ENCODE measurements at places on chromosomes 6 and 20.
A peak's percentile ranks its signal among the peaks of the same experiment; 100 is the strongest.

- no peak overlapping the region for H3K4me3 ChIP-seq
- no peaks in the 10 kb centered on the region for H3K27me3 ChIP-seq
- H3K27ac ChIP-seq: no peak overlapping the region
Observed at GRCh38 chr6:135087803-135088202, 33.2 kb upstream of the HBS1L start.

- DNase-seq: no peak
- no peaks in the 10 kb centered on the region for H3K36me3 ChIP-seq
- H3K4me3 ChIP-seq: no peak overlapping the region
- no peaks in the 10 kb centered on the region for H3K27me3 ChIP-seq
- no peaks in the 10 kb centered on the region for H3K4me1 ChIP-seq
Observed at GRCh38 chr20:63530788-63531160, 6.4 kb downstream of the PTK6 start.

DNA sequence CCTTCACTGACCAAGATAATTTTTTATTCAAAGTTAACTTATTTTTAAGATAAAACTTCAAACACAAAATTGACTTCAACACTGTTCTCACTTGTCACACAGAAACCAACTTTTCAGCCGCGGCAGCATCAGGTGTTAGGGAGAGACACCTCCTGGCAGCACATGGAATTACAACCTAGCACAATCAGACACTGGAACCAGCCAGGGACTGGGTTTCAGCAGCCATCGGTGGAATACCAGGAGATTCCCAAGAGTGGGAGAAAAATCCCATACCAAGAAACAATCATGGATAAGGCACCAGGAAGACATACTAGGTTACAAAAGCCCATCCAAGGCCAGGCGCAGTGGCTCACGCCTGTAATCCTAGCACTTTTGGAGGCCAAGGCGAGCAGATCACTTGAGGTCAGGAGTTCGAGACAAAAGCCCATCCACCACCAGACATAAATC is 70.0 kb downstream of the SNX5 start:
- H3K27me3 ChIP-seq: no peaks in the 10 kb centered on the region
- H3K36me3 ChIP-seq: no peaks in the 10 kb centered on the region
- no peak overlapping the region for H3K4me3 ChIP-seq
- H3K4me1 ChIP-seq: peaks cover 18% of the 10 kb centered on the region
- H3K27ac ChIP-seq: no peak overlapping the region

- no peak for DNase-seq
- no peak overlapping the region for H3K27ac ChIP-seq
- no peaks in the 10 kb centered on the region for H3K36me3 ChIP-seq
- H3K4me1 ChIP-seq: peaks cover 34% of the 10 kb centered on the region
- no peaks in the 10 kb centered on the region for H3K27me3 ChIP-seq
- no peak overlapping the region for H3K4me3 ChIP-seq
Observed at GRCh38 chr6:139572001-139572400, 197.6 kb upstream of the CITED2 start.

DNA sequence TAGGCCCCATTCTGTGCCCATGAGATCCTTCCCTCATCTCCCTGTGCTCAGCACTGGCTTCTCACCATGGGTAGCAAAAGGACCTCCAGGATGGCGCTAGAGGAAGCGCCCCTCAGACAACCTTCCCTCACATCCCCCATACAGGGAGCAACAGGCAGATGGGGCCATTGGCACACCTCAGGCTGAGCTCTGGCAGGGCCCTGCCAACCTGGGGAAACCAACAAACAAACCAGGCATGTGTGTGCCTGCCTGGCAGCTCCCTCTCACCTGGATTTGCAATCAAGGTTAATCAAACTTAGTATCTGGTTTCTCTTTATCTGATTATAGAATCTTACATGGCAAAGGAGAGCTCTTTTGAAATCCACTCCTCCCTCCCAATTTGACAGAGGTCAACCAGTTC is 134.9 kb downstream of the SLC23A2 start:
- no peaks in the 10 kb centered on the region for H3K36me3 ChIP-seq
- H3K27me3 ChIP-seq: no peaks in the 10 kb centered on the region
- H3K4me1 ChIP-seq: no peaks in the 10 kb centered on the region
- H3K4me3 ChIP-seq: no peak overlapping the region

- no peak overlapping the region for H3K27ac ChIP-seq
- H3K4me1 ChIP-seq: peaks cover 11% of the 10 kb centered on the region
- peaks cover 25% of the 10 kb centered on the region for H3K27me3 ChIP-seq
- H3K4me3 ChIP-seq: no peak overlapping the region
- no peaks in the 10 kb centered on the region for H3K36me3 ChIP-seq
- no peak for DNase-seq
Observed at GRCh38 chr20:47927944-47928343, 142.7 kb upstream of the SULF2 start.

GRCh38 chr20:22729180-22729579 is 144.8 kb upstream of the FOXA2 start:
- no peak overlapping the region for H3K4me3 ChIP-seq
- H3K27me3 ChIP-seq: no peaks in the 10 kb centered on the region
- no peaks in the 10 kb centered on the region for H3K36me3 ChIP-seq
- no peak overlapping the region for H3K27ac ChIP-seq
- H3K4me1 ChIP-seq: no peaks in the 10 kb centered on the region

- no peak overlapping the region for H3K4me3 ChIP-seq
- H3K4me1 ChIP-seq: no peaks in the 10 kb centered on the region
- H3K36me3 ChIP-seq: no peaks in the 10 kb centered on the region
- H3K27ac ChIP-seq: no peak overlapping the region
- H3K27me3 ChIP-seq: no peaks in the 10 kb centered on the region
Observed at GRCh38 chr6:6758915-6759654, 170.6 kb downstream of the LY86 start.

- DNase-seq: peak; percentile 98
- peaks cover 45% of the 10 kb centered on the region for H3K4me1 ChIP-seq
- peak overlapping the region; percentile 95 for H3K27ac ChIP-seq
- H3K27me3 ChIP-seq: no peaks in the 10 kb centered on the region
- no peaks in the 10 kb centered on the region for H3K36me3 ChIP-seq
Observed at GRCh38 chr6:3803627-3804468, 45.3 kb upstream of the FAM50B start.

DNA sequence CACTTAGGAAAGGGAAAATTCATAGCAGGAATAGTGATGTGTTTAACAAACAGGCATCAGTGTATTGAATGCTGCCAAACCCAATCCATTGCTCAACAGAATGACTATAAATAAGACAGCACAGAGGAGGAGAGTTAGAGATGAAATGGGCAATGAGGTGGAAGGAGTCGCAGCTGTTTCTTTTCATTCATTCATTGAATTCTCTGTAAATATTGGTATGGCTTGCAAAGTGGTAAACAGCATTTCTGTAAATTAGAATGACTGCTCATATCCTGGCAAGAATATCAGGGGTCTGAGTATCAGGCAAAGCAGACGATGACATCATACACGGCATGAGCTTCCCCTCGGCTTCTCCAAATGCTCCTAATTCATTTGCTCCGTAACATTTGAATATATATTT is 703.6 kb upstream of the SLC35B3 start:
- peak overlapping the region; percentile 46 for H3K27ac ChIP-seq
- H3K4me3 ChIP-seq: peak overlapping the region; percentile 39
- DNase-seq: peak; percentile 59
- no peaks in the 10 kb centered on the region for H3K27me3 ChIP-seq
- peaks cover 29% of the 10 kb centered on the region for H3K4me1 ChIP-seq
- H3K36me3 ChIP-seq: no peaks in the 10 kb centered on the region

GRCh38 chr20:63751471-63752271 is 12.1 kb downstream of the SLC2A4RG start:
- H3K27me3 ChIP-seq: no peaks in the 10 kb centered on the region
- H3K36me3 ChIP-seq: no peaks in the 10 kb centered on the region
- no peaks in the 10 kb centered on the region for H3K4me1 ChIP-seq

DNA sequence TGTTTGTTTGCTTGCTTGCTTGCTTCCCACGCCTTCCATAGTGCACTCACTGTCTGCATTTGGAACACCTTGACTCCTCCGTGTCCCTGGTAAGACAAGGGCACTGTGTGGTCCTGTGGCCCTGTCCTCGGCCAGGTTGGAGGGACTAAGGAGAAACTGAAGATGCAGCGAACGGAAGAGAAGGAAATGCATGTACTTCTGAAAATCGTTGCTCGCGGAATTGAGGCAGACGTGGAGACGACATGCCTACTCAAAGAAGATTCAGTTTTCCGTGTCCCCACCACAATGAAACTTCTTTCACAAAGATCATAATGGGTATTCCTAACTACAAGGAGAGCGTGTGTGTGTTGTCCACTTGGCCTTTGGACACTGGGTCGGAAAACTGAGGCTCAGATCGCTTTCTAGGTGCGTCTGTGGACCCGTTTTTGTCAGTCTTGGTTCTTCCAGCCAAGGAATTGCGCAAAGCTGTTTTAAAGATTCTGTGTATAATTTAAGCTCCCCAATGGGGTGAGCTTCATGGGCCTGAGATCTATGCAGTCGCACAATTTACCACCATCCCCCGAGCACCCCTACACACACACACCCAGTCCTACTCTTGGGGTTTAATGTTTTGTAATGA is 120.4 kb upstream of the ZNF184 start:
- no peak for DNase-seq
- no peaks in the 10 kb centered on the region for H3K36me3 ChIP-seq
- no peaks in the 10 kb centered on the region for H3K4me1 ChIP-seq
- H3K27ac ChIP-seq: no peak overlapping the region

DNA sequence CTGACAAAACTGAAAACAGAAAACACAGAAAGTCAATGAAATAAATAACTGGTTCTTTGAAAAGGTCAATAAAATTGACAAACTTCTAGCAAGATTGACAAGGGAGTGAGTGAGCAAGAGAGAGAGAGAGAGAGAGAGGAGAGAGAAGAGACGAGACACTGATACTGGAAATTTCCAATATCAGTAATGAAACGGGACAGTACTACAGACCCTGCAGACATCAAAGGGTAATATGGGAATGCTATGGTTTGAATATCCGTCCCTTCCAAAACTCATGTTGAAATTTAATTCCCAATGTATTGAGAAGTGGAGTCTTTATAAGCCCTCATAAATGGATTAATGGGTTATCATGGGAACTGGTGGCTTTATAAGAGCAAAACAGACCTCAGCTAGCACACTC is 3.8 kb downstream of the TTI1 start:
- no peaks in the 10 kb centered on the region for H3K36me3 ChIP-seq
- H3K27ac ChIP-seq: no peak overlapping the region
- no peak for DNase-seq
- H3K4me1 ChIP-seq: peaks cover 8% of the 10 kb centered on the region

DNA sequence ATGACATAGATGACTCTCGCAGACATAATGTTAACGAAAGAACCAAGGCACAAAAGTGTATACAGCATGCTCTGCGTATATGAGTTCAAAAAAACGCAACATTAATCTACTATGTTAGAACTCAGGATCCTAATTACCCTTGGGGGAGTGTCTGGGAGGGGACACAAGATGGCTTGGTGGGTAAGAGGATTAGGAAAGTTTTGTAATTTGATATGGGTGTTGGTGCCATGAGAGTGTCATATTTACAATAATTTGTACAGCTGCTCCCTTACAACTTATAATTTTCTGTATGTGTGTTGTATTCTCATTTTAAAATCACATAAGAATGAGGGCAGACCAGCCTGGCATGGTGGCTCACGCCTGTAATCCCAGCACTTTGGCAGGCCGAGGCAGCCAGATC is 38.6 kb downstream of the TFEB start:
- no peak for DNase-seq
- no peaks in the 10 kb centered on the region for H3K27me3 ChIP-seq
- H3K27ac ChIP-seq: no peak overlapping the region
- peaks cover 17% of the 10 kb centered on the region for H3K4me1 ChIP-seq
- no peaks in the 10 kb centered on the region for H3K36me3 ChIP-seq
- H3K4me3 ChIP-seq: no peak overlapping the region

DNA sequence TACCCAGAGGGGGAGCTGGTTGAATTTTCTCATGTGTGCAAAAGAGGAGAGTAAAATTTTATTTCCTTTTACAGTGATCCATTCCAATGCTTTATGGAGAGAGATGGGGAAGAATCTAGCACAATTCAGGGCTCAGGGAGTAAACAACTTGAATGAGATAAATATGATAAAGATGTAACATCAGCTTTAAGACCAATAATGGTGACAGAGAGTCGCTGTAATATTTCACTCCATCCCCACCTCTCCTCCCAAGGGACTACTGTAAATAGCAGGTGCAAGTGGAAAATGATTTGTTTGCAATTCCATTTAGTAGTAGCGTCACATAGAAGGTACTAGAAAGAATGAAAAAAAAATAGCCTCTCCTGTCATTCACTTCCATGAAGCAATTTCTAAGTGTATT is 4.8 kb downstream of the CRISP3 start:
- H3K27me3 ChIP-seq: no peaks in the 10 kb centered on the region
- no peaks in the 10 kb centered on the region for H3K36me3 ChIP-seq
- H3K27ac ChIP-seq: no peak overlapping the region
- no peak overlapping the region for H3K4me3 ChIP-seq

GRCh38 chr6:167826896-167827582 is at the start of gene AFDN:
TSS of gene AFDN (plus strand) at chr6:167826911. CDS start at chr6:167827133, 222 bp downstream.
- no peaks in the 10 kb centered on the region for H3K36me3 ChIP-seq
- H3K4me1 ChIP-seq: 0 out of 2 replicates have a peak, but pooled peaks cover 7% of the 10 kb centered on the region
- DNase-seq: peak; percentile 72

DNA sequence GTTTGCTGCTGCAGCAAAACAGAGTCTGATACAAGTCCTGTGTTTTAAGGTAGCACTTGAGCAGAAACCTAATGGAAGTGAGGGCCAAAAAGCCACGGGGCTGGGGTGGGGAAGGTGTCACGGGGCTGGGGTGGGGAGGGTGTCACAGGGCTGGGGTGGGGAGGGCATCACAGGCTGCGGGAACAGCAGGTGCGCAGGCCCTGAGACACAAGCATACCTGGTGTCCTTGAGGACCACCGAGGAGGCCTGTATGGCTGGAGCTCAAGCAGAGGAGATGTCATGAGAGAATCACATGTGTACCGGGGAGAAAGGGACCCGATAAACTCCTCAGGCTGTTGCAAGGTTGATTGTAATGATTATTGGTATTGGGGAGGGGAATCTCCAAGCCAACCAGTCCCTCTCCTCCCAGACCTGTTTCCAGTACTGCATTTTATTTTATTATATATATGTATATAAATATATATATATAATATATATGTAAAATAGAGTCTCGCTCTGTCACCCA is 13.6 kb upstream of the SPO11 start:
- DNase-seq: no peak
- H3K36me3 ChIP-seq: no peaks in the 10 kb centered on the region
- no peaks in the 10 kb centered on the region for H3K4me1 ChIP-seq
- peaks cover 50% of the 10 kb centered on the region for H3K27me3 ChIP-seq
- no peak overlapping the region for H3K27ac ChIP-seq
- no peak overlapping the region for H3K4me3 ChIP-seq

- no peaks in the 10 kb centered on the region for H3K36me3 ChIP-seq
- DNase-seq: no peak
Observed at GRCh38 chr20:35246723-35247122, 20.2 kb downstream of the MMP24 start.

DNA sequence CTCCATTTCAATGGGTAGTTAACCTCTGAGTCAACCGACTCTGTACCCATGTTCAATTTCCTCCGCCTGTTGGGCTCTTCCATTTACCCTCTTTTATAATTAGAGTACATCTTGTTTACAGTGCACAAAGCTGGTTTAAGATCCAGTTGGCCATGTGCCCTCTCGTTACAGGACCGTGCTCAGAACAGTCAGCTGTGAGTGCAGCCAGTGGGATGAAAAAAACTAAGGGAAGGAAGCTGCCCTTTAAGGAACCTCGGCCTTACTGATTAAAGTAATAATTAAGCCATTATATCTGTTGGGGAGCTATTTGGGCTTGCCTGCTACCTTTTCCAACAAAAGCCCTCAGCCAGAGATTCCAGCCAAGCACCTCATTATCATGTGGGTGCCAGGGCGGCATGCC is 68.8 kb downstream of the TMEM170B start:
- no peaks in the 10 kb centered on the region for H3K27me3 ChIP-seq
- no peaks in the 10 kb centered on the region for H3K36me3 ChIP-seq
- no peak for DNase-seq

- no peak overlapping the region for H3K4me3 ChIP-seq
- no peak overlapping the region for H3K27ac ChIP-seq
- no peak for DNase-seq
- no peaks in the 10 kb centered on the region for H3K36me3 ChIP-seq
- peaks cover 45% of the 10 kb centered on the region for H3K27me3 ChIP-seq
- H3K4me1 ChIP-seq: no peaks in the 10 kb centered on the region
Observed at GRCh38 chr20:588476-588875, 21.6 kb downstream of the TCF15 start.
